Fibroblast of the aortic adventitia (primary cell): ENCODE measurements at places on chromosomes 3 and 15. TPM values are rescaled to one million over a fixed set of nuclear protein-coding genes. Genes with fewer than 3 reads are reported as not detected.
A peak's percentile ranks its signal among the peaks of the same experiment; 100 is the strongest.

The RAB27A gene
- 9.9 and 27.7 TPM in 2 replicates for total RNA-seq

The HRG gene
- total RNA-seq, result not detected in 2 replicates

The AMIGO3 gene
- 0.27 and 0.65 TPM in 2 replicates for total RNA-seq

The NLGN1 gene
- total RNA-seq, result 6.1 and 16.1 TPM in 2 replicates

The FEZF2 gene
- total RNA-seq, result not detected in 2 replicates

The SLC2A2 gene
- not detected in 2 replicates for total RNA-seq

The CP gene
- total RNA-seq, result 1.2 TPM in 1 of 2 replicates, not detected in the other

The CCDC54 gene
- not detected in 2 replicates for total RNA-seq

The MUSTN1 gene
- total RNA-seq, result not detected in 2 replicates

The MED12L gene
- 0.72 and 1.3 TPM in 2 replicates for total RNA-seq

The PAK6 gene
- 0.09 TPM in 1 of 2 replicates, not detected in the other for total RNA-seq

- DNase-seq, result no peak
These were observed 56.1 kb upstream of the CMSS1 start for GRCh38 chr3:99761415-99762165.

DNA sequence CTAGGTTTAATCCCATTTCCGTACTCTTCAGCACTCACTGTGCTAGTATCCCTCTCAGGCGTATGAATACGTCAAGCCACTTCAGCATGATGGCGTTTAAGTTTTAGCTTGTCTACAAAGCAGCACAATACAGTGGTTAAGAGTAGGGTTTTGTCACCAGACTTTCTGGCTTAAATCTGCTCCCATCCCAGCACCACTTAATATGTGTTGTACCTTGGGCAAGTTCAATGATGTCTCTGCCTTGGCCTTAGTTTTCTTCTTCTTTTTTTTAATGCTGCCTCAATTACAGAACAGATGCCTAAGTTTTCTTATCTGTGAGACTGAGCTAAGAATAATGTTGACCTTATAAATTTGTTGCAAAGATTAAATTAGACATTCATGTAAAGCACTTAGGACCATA is 152.9 kb upstream of the CTDSPL start:
- DNase-seq, result no peak

DNA sequence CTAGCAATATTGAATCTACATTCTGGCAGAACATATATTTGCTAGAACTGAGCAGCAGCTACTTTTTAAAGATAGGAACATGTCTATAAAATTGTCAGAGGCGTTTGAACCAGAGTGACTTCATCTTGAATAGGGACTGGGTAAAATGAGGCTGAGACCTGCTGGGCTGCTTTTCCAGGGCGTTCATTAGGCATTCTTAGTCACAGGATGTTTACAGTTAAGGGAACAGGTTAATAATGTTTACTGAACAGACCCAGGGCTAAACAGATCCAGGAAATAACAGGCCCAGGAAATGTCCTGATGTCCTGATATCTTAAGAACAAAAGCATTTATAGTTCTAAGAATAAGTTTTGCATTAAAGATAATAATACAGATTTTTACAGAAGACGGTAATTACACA is 34.5 kb upstream of the B3GALNT1 start:
- no peak for DNase-seq

DNA sequence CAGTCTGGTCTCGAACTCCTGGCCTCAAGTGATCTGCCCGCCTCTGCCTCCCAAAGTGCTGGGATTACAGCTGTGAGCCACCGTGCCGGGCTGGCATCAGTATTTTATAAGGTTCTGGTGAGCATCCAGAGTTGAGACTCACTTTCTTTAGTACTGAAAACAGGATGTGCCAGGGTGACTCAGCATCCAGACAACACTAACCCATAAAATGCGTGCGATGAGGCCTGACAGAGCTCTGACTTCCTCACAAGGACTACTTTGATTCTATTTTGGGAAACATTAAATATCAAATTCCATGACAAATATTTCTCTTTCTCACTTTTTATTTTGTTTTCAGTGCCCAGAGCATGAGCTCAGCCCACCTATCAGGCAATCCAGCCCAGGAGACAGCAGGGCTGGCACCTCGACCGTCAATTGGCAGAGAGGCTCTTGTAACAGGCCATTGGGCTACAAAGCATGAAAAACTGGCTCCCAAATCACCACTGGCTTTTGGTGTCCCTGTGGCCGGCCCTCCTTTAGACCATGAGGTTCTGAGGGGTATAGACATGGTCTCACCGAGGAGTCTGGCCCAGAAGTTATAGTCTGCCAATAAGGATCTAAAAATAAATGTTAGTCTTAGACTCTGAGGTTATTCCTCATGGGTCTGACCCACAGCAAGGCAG is 75.0 kb downstream of the FEM1B start:
- peak; percentile 96 for DNase-seq

DNA sequence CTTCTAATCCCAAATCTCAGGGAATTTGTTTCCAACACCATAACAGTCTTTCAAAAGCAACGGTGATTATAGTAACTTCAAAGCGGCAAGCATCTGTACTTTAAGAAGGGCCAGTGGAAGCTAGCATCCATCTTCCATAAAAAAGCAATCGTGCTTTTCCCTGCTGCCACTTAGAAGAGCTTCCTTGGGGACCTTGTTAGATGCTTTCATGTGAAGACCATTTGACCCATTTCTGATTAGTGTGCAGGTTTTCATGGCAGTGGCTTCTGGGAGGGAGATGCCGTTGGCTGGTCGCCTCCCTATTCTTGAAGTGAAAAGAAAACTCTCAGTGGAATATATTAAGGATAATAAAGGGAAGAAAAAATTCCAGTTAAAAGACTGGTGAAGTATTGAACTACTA is 354.1 kb downstream of the ROBO2 start:
- no peak for DNase-seq

- peak; percentile 74 for DNase-seq
These were observed 545 bp upstream of the RFX7 start for GRCh38 chr15:56244038-56244810.

- peak; percentile 82 for DNase-seq
These were observed 67.2 kb downstream of the IL1RAP start for GRCh38 chr3:190581041-190581541.

DNA sequence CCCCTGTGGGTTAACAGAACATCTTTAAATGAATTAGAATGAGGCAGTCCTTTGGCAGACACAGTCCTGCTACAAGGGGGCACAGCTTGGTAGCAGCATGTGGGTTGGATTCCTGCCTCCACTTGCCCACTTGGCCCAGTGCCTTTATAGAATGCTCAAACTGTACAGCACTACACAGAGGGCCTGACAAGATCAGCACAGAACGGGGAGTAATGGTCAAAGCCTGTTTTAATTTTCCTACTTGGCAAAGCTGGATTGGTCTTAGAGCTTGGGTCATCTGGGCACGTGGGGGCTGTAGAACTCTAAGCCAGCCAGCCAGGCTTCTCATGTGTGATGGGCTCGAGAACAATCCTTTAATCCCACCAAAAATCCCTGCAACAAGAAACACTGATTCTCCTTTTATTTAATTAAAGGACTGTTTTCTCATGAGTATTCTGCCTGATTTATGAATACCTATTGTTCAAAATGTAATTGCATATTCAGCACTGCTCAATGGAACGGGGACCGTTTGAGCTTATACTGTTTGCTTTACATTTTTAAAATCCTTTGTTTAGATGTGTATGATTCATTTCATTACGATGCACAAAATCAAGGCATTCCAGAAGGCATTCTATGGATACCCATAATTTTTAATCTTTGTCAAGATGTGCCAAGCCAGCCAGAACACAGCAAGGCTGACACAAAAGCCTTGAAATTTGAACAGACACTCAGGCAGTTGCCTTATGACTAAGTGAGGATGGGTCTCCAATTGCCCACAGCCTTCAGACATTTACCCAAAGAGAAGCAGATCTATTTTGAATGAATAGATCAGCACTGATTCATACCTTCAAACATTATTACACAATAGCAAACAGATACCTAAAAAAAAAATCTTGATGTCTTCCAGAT is 249.3 kb upstream of the TGFBR2 start:
- DNase-seq, result no peak

DNA sequence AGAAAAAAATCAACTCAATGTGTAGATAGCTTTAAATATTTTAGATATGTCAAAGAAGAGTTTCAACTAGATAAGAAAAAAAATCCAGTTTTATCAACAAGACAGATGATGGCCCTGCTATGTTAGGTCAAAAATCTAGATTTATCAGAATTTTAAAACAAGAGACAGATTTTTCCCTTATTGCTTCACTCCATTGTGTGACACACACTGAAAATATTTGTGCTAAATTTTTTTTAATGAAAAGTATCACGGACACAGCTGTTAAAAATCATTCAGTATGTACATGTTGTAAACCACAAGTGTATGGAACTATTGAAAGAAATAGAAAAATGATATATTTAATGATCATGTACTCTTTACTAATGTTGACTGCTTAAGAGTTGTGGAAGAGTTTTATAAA is 43.6 kb downstream of the FOXB1 start:
- DNase-seq, result peak; percentile 43

DNA sequence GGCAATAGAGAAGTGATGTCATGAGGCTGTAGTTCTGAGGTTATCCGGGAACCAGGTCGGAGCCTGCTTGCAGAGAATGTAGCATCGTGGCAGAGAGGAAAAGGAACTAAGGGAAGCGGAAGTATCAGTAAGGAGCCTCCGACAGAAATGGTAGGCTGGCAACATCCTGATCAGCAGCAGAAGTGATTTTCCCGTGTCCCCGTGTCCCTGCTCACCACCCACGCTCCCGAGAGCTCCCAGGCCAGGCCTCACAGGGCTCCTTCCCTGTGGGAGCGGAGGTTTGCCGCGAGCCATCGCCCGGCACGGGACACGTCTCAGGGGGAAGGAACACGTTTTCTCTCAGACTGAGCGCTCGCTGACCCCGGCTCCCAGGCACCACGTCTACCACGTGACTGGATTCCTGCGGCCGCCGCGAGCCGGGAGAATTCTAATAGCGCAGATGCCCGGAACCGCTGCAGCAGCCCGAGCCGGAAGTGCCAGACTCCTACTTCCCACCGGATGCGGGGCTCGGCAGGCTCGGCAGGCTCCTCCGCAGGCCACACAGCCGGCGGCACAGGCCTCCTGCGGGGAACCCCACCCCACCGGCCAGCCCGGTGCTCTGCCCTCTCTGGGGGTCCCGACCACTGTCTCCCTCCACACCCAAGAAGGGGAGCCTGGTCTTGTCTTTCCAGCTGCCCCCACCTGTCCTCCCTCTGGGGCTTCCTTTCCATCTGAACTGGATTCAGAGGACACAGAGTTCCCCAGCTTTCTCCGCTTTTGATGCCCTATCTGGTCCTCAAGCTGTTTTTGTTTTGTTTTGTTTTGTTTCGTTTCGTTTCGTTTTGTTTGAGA is 99.3 kb downstream of the BDH1 start:
- DNase-seq, result peak; percentile 76

DNA sequence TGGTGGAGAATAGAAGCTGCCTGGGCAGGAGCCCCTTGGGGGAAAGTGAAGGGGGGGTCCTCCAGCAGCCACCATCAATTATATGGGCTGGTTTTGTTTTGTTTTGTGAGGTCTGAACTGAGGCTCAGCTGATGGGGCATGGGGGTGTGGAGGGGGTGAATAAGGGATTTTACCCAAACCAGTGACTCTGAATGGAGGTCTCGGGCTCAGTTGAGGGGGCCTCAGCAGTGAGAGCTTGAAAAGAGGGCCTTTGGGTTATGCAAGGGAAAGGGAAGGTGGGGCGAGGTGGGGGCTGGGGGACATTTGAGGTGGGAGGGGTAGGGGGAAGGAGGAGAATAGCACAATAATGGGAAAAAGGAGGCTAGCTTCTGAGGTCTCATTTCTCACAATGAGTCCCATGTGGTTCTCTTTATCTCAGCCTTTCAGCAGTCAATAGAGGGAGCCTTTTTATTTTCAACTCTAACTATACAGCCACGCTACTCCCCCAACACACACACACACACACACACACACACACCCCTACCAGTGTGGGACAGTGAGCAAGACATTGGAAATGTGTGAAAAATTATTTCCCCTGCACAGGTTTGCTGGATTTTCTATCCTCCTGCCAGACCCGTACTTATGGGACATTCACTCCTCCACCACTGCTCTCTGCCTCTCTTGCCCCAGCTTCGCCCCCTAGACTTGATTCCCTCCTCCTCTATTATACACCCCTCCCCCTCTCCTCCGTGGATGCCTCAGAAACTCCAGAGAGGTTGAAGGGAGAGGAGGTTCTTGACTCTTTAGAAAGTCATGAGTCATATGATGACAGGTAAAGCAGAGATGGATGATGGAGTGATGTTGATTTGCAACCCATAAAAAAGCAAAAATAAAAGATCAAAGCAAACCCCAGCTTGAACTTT is 96.0 kb downstream of the GTPBP8 start:
- DNase-seq, result no peak

- DNase-seq, result no peak
These were observed 3.4 kb downstream of the SNX33 start for GRCh38 chr15:75650908-75651809.

- DNase-seq, result no peak
These were observed 221.9 kb downstream of the LRRN1 start for GRCh38 chr3:4021162-4021561.

DNA sequence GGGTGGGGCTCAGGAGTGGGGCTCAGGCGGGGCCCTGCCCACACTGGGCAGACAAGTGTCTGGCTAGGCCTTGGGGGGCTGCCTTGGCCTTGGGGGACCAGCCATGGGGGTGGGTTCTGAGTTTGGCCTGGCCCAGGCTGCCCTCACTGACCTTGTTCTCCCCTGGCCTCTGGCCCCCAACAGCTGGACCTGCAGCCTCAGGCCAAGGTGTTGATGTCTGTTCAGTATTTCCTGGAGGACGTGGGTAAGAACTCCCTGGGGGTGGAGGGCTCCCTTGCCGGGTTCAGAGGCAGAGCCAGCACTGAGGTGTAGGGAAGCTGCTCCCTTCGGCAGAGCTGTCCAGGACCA is 20.0 kb downstream of the PRKCD start:
- no peak for DNase-seq

DNA sequence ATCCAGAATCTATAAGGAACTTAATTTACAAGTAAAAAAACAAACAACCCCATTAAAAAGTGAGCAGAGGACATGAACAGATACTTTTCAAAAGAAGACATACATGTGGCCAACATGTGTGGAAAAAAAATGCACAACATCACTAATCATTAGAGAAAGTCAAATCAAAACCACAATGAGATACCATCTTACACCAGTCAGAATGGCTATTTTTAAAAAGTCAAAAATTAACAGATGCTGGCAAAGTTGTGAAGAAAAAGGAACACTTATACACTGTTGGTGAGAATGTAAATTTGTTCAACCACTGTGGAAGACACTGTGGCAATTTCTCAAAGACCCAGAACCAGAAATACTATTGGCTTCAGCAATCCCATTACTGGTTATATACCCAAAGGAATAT is 830.0 kb upstream of the ALCAM start:
- no peak for DNase-seq

DNA sequence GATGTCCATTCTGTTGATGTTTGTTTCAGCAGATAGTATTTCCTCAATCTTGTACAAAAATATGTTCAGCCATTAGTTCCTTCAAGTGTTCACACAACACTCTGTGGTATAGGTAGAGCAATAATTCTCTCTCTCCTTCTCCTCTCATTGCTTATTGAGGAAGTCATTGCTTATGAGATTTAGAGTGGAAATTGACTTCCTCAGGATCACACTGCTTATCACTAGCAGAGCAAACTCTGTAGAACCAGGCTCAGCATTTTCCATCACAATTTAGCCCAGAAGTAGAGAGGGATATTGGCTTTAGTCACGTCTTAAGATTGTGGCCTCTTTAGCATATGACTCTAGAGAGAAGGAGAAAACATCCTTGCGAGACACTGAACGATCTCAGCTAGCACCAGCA is 31.2 kb downstream of the RAB11A start:
- DNase-seq, result no peak

- no peak for DNase-seq
These were observed 6.7 kb upstream of the SRP14 start for GRCh38 chr15:40045572-40046217.
